ENCODE measurements at places on chromosomes 13 and 19. TPM values are rescaled to one million over a fixed set of nuclear protein-coding genes. Genes with fewer than 3 reads are reported as not detected.

The AKT1S1 gene
- total RNA-seq: 13.8 TPM

The CDX2 gene
- not detected for total RNA-seq

The VSTM2B gene
- total RNA-seq: not detected

The TMEM272 gene
- not detected for total RNA-seq

The HIF3A gene
- total RNA-seq: 20.6 TPM

The C19orf38 gene
- total RNA-seq: 2.7 TPM

The CFAP97D2 gene
- not detected for total RNA-seq

The GRK1 gene
- total RNA-seq: not detected

The PGLYRP1 gene
- not detected for total RNA-seq

The ZNF793 gene
- 10.2 TPM for total RNA-seq

The PTH2 gene
- total RNA-seq: not detected

The WIZ gene
- total RNA-seq: 34.9 TPM

The ANGPTL8 gene
- 0.44 TPM for total RNA-seq

The AMER2 gene
- total RNA-seq: not detected

The URI1 gene
- 78.2 TPM for total RNA-seq

The ZNF256 gene
- total RNA-seq: 7.3 TPM

Data from breast epithelium (tissue), 4 donors.